ENCODE measurements at places on chromosomes 7 and 10.

- DNase-seq, result no peak
These were observed 3.0 kb upstream of the CALHM3 start for GRCh38 chr10:103481974-103482531.

DNA sequence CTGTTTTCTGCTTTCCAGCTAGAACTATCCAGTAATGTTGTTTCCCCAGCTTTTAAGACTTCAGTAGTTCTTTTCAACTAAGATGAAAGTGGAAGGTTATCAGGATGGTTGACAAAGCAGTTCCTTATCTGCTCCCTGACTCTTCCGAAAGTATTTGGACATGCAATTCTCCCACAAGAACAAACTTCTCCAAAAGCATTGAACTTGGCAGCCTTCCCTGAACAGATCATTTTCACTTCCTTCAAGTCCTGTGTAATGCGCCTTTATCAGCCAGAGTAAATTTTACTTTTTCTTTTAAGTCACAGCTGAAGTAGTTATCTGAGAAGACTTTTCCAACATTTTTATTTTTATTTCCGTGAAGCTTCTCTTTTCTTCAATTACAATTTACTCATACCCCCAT, 39.7 kb downstream of the CDC14C start:
- DNase-seq, result no peak

- no peak for DNase-seq
These were observed 8.1 kb downstream of the PDE1C start for GRCh38 chr7:32062150-32062549.

GRCh38 chr10:50381642-50382041, 130.3 kb upstream of the ASAH2 start:
- DNase-seq, result no peak

DNA sequence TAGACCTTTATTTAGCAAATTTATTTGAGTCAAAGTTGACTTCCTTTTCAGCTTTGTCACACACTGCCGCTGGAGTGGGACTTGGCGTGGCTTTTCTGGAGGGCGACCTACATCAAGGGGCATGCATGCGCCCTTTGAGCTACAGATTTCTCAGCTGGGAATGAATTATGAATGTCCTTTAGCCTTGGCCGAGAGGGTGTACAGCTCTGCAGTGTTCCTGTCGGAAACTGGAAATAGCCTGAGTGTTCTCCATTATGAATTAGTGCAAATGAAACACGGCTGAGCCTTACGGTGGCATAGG, 79.7 kb downstream of the GLRX3 start:
- DNase-seq, result no peak

DNA sequence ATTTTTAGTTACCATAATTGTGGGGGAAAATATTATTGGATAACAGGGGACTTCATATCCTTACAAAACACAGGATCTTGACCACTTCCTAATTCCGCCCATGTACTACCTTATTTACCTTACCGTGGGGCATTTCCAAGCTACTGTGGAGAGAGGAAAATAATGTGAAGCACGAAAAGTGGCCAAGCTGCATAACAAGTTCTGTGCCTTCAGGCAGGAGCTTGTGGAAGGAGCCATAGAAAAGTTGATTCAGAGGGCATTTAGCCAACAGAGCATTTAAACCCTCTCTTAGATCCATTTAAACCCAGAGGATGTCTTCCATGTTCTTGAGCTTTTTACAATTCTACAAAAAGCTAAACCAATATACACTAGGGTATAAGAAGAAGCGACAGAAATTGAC, 41.6 kb downstream of the DNAJB9 start:
- DNase-seq, result no peak

GRCh38 chr7:134246761-134247160, 70.0 kb downstream of the SLC35B4 start:
- DNase-seq, result no peak

GRCh38 chr10:123135415-123136141, at the start of gene HMX3:
HMX3 (plus strand) TSS chr10:123135970; CDS start chr10:123136051, 81 bp downstream.
- DNase-seq, result peak; percentile 45

DNA sequence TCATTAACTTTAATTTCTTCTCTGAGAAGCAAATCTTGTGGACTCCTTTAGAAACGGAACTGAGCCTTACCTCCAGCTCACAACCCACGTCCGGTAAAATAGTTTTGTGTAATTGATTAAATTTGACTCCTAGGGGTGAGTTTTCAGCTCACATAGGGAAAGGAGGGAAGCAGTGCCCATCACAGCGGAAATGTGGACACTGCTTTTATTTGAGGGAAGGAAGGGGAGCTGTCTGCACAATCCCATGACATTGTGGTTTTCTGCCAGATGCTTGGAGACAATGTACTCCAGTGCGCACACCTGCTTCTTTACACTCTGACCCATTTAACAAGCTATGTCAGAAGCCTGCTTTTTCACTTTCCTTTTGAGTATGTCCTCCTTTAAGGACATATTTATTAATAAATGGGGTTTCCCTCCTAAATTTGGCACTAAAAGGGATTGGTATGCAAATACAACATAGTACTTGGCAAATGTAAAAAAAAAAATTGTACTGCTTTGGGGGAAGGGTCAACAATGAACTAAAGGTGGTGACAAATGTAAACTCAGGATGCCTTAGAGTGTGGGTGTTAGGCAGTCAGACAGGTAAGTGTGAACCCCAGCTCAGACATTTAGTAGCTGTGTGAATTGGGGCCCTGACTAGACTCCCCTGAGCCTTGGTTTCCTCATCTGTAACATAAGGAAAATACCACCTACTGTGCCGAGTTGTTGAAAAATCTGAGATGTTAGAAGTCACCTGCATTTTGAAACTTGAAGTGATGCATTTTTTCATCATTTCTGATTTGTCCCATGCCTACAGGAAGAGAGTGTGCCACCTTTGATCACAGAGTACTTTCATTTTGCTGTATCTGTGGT, 90.2 kb upstream of the KLF6 start:
- peak; percentile 48 for DNase-seq

DNA sequence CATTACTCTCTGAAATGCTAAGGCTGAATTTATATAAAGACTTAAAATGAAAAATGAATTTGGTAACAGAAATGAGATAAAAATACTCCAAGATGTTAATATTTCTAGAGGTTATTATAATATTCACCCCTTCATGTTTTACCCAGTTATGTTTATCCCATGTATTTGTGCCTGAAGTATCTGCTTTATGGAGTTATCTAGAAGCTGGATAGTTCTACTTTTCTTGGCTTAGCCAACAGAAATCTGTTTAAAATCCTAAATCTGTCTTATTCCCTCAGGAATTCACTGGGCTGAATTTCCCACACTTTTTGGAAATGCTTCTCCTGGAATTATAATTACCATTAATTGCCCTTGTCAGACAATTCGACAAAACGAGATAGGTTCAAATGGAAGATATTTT, 201.6 kb downstream of the THSD7A start:
- no peak for DNase-seq

- DNase-seq, result no peak
These were observed 15.2 kb upstream of the GPR158 start for GRCh38 chr10:25159591-25159990.

- no peak for DNase-seq
These were observed 33.0 kb downstream of the RASGEF1A start for GRCh38 chr10:43233601-43234430.

DNA sequence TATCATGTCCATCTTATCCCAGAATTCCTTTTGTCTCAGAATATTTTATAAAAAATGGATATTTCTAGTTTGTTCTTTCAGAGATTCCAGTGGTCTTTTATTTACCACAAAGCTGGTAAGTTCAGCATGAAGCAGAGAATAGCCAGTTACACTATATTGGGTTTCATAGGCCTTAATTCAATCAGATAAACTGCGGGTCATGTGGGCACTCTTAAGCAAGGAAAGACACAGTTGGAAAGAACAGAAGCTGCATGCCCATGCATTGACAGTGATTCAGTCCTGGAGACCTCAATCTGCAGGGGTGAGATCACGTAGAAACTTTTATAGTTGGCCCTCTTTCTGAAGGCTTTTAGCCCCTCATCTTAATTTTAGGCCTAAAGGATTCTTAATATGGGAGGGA, 281.3 kb upstream of the IGFBP3 start:
- DNase-seq, result no peak

DNA sequence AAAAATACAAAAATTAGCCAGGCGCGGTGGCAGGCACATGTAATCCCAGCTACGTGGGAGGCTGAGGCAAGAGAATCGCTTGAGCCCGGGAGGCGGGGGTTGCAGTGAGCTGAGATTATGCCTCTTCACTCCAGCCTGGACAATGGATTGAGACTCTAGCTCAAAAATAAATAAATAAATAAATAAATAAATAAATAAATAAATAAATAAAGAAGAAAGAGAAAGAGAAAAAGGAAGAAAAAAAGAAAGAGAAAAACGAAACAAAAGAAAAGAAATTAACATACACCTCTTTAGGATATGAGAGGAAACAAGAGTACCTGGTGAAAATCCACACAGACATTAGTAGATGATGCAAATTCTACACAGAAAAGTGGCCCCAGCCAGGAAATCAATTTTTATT, 713.7 kb upstream of the POT1 start:
- DNase-seq, result no peak

GRCh38 chr7:24936121-24936824, 43.7 kb downstream of the OSBPL3 start:
- no peak for DNase-seq

DNA sequence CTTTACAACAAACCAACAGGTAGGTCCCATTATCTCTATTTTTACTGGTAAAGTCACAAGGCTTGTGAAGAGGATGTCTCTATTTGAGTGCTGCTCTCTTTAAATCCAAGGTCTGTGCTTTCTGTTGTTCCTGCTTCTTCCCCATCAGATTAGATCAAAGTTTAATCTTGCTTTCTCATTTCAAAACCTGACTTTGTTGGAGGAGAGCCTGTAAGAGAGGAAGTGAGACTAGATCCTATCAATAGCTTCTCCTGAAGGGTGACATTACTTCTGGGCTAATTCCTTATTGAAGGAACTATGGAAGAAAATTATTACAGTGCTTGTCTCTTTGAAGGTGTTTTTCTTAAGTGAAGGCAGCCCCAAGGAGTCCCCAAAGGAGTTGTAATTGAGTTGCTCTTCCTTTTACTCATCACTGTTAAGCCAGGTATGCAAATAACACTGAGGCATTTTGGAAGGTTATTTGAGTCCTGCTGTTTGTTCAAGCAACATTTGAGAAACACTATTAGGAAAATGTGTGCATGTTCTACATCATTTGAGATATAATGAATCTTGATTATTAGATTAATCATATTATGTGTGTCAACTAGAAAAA, 146.2 kb upstream of the MBL2 start:
- DNase-seq, result no peak

DNA sequence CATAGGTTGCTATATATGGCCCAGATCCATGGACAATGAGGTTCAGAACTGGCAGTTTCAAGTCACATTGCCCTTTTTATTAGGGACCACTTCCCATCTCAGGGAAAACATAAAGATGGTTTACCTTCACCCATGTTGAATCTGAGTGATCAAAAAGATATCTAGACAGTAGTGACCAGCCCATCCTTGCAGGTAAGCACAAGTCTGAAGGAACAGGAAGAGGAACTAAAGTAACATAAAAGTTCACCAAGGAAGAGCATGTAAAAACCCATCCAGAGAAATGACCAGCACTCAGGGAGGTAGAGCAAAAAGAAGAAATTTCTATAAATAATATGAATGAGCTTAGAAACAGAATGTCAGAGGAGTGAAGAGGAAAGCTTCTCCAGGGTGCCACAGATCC, 382.5 kb downstream of the PARD3 start:
- DNase-seq, result no peak

DNA sequence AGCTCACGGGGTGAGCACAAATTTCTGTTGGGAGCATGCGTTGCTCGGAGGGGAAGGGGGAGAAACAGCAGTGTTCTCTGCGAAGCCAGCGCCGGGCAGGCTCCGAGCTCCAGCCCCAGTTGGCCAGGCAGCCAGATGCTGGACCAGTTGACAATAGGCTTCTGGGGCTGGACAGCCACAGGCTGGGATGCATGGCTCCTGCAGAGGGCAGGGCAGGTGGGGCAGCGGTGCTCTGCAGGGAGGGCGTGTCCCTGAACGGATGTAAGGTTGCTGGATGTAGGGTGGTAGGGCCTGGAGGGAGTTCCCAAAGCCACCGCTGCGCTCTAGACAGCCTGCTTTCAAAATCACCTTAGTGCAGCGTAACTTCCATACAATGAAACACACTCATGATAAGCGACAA, 574.9 kb downstream of the GLRX3 start:
- no peak for DNase-seq

GRCh38 chr10:67606572-67606971, 89.4 kb downstream of the CTNNA3 start:
- DNase-seq, result no peak

GRCh38 chr10:84156768-84157167, 16.8 kb upstream of the GPR15LG start:
- DNase-seq, result no peak

DNA sequence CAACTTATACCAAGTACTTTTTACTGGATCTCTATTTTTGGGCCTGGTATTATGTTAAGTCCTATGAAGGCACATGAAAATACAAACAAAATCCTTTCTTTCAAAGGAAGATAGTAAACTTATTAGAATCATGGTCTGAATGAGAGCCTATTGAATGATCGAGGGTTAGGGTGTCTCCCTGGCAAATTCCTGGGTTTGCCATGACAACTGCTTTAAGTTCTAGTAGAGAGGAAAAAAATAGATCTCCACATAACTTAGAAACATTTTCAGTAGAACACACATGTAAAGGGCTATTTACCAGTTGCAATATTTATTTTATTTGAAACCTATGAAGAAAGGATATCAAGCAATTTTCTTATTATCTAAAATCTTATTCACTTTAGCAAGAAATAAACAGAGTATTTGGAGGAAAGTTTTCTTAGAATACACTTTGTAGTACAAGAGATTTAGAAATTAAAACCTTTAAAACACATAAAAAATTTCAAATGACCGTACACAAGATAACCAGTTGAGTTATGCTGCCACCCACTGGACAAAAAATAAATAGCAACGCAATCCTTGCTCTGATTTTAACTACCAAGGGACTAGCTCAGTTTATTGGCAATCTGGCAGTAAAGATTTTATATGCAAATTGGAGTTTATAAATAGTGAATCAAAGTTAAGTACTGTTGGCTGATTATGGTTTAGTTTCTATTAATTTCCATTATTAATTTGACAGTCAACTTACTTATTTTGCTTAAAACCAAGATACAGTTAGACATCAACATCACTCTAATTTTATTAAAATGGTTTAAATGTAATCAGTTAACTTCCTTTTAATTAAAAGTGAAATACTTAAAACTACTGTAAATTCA, 33.9 kb downstream of the CACUL1 start:
- DNase-seq, result no peak

GRCh38 chr10:25974897-25975459, 40.9 kb downstream of the MYO3A start:
- no peak for DNase-seq

- no peak for DNase-seq
These were observed 7.7 kb downstream of the CALHM2 start for GRCh38 chr10:103444478-103444877.

- no peak for DNase-seq
These were observed 74.5 kb downstream of the C1GALT1 start for GRCh38 chr7:7256731-7257274.

GRCh38 chr7:16295558-16295957, 125.8 kb downstream of the CRPPA start:
- no peak for DNase-seq

GRCh38 chr7:42986213-42986612, 54.0 kb downstream of the MRPL32 start:
- no peak for DNase-seq

All from activated B cell treated with CpG ODN at 0.5 μM for 24 hours (primary cell).